ENCODE measurements at places on chromosomes 2 and 18.

DNA sequence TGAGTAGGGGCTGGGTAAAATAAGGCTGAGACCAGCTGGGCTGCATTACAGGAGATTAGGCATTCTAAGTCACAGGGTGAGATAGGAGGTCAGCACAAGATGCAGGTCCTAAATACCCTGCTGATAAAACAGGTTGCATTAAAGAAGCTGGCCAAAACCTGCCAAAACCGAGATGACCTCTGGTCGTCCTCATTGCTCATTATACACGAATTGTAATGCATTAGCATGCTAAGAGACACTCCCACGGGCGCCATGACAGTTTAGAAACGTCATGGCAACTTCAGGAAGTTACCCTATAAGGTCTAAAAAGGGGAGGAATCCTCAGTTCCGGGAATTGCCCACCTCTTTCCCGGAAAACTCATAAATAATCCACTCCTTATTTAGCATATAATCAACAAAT is 132.2 kb downstream of the ARL4C start:
- DNase-seq = no peak

- DNase-seq = no peak
Measured at GRCh38 chr2:195561116-195561921, 95.7 kb upstream of the SLC39A10 start.

DNA sequence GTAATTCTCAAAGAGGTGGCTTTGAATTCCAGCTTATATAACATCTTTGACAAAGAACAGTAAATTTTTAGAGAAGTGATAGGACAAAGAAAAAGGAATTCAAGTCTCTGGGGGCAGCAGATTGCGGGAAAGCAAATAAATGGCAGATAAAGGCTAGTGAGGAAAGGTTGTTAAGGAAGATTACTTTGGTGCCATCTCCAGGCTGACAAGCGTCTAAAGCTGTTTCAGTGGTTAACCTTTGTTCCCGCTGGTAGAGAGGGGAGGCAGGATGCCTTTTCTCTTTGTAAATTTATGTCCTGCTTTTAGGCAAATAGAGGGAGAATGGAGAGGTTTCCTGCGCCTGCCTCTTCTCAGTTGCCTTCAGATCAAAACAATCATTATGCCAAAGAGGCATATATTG is 431.2 kb upstream of the CHST9 start:
- no peak for DNase-seq

- no peak for DNase-seq
Measured at GRCh38 chr2:167069855-167070254, 181.6 kb downstream of the XIRP2 start.

DNA sequence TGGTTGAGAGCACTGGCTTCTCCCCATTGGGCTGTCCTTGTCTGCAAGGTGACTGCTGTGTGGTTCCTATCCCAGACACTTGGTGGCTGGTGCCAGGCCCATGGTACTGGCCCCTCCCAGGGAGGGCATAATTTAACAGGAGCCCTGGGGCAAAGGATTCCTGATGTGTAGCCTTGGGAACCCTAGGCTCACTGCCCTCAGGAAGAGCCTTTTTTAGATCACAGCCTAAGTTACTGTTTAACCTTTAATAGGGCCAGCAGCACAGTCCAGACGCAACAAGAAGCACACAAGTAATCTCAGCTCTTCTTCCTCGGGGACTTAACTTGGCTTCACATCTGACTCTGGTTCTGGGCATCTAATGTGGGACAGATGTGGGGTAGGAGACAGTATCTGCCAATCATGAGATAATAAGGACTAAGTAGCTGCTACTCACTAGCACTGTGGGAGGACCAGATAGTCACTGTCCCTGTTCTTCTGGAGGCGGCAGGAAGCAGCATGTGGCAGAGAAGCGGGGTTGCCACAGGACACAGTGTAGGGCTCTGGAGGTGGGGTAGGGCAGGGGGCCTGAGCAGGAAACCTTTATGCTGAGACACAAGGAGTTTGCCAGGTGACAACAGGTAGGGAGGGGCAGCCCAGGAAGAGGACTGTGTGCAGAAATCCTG is 136.3 kb downstream of the TMEM17 start:
- no peak for DNase-seq

GRCh38 chr18:5975111-5976002 is 80.0 kb upstream of the TMEM200C start:
- no peak for DNase-seq

GRCh38 chr2:37558623-37559022 is 112.8 kb downstream of the CDC42EP3 start:
- no peak for DNase-seq

GRCh38 chr2:175595139-175595538 is 406.9 kb downstream of the LNPK start:
- no peak for DNase-seq

DNA sequence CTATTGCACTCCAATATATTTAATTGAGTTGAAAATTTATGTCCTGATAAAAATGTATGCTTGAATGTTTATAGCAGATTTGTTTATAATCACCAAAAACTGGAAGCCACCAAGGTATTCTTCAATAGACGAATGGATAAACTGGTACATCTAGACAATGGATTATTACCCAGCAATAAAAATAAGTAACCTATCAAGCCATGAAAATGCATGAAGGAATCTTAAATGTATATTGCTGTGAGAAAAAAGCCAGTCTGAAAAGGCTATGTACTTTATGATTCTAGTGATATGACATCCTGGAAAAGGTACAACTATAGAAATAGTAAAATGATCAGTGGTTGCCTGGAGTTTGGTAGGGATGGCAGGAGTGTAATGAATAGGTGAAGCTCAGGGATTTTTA is 580.7 kb downstream of the DCC start:
- DNase-seq = no peak

GRCh38 chr2:132656266-132656975 is 13.6 kb downstream of the LYPD1 start:
- no peak for DNase-seq

DNA sequence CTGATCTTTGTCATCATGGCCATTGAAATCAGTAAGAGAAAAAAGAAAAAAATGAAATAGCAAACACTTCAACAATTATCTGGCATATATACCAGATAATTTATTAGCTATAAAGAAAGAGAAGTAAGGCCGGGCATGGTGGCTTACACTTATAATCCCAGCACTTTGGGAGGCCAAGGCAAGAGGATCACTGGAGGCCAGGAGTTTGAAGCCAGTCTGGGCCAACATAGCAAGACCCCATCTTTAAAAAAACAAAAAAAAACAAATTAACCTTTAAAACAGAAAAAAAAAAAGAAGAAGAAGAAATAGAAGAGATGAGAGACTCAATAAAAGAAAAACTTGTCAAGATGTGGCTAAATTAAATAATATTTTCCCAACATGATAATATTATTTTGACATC is 61.6 kb upstream of the TGIF1 start:
- DNase-seq = no peak

DNA sequence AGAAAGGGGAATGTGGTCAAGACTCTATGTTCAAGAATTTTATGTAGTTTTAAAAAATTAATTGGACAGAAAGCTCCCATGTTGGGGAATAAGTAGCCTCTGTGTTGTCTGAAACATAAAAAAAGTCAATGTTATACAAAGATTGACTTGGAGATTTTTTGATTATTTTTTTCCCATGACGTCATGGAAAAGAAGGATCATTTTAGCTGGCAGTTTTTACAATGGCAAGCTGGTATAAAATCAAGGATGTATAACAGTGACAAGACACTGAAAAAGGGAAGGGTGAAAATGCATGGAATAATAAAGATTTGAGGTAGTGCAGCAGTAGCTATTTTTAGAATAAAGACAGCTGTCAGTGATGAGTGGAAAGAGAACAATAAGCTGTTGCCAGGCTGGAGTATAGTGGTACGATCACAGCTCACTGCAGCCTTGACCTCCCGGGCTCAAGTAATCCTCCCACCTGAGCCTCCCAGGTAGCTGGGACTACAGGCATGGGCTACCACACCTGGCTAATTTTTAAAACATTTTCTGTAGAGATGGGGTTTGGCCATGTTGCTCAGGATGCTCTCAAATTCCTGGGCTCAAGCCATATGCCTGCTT is 9.2 kb downstream of the SLC39A10 start:
- no peak for DNase-seq

DNA sequence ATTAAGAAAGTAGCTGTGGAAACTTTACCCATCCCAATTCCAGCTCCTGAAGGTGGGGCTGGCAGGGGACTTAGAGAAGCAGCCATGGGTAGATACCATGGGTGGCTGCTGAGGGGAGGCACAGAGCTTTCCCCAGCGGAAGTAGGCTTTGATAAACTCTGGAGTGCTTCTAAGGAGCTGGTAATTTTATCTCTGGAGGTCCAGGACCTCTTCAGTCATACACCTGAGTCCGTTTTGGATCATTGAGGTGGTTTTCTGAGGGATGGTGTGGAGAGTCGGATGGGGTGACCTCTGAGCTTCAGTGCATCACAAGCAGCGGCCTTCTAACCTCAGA is 36.7 kb upstream of the BMP10 start:
- no peak for DNase-seq

GRCh38 chr18:3400567-3401296 is 49.2 kb upstream of the TGIF1 start:
- no peak for DNase-seq

- no peak for DNase-seq
Measured at GRCh38 chr2:19478409-19478808, 120.0 kb upstream of the OSR1 start.

- no peak for DNase-seq
Measured at GRCh38 chr2:37896319-37896718, 28.8 kb upstream of the RMDN2 start.

DNA sequence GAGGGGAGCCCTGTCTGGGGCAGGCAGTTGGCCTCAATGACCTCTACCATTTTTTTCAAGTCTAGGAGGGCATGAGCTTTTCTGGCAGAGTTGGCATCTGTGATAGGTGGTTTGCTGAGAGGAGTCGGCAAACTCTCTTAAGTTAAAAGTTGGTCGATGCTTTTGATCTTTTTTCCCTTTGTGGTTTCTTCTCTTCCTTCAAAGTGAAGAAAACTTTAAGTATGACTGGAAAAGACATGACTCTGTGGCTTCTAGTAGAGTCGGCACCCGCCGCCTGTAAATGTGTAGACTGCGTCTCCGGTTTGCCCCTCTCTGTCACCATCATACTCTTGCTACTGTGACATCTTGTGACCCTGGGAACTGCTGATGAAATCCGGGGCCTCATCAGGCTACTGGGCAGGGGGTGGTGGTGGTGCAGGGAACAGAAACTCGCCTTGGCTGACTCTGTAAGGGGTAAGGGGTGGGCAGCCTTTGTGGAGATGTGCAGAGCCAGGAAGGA is 21.1 kb downstream of the INPP5D start:
- no peak for DNase-seq

GRCh38 chr18:80074183-80074582 is 34.9 kb upstream of the ADNP2 start:
- DNase-seq = no peak

- peak; percentile 4 for DNase-seq
Measured at GRCh38 chr18:74493689-74494088, 2.5 kb upstream of the CNDP2 start.

DNA sequence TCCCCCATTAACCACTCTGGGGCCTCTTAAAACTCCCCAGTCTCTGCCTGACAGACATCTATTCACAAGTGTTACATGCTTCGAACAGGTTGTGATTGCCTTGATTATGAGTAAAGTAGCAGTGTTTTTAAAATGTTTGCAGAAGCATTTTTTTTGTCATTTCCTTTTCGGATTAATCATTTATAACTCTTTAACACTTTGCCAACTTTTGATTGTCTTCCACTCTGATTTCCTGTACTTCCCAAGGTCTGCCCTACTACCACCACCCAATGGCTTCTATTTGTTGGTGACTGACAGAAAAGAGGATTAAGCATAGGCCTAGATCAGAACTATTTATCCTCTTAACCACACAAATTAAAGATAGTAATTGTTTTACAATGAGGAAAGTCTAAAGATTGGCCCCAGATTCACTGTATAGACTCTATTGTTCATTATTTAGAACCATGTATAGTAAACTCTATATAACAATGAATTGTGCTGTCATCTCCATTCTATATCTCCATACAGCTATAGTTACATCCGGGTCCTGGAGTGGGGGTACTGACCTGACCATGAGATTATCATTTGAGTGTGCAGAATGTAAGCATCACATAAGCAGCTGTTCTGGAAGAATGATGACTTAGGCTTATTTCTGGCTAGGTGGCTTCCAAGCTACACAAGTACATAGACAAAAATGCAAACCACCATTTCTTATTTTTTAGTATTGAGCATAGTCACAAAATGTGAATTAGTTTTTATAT is 110.3 kb upstream of the RBMS1 start:
- no peak for DNase-seq

- no peak for DNase-seq
Measured at GRCh38 chr2:86371527-86371926, 34.1 kb upstream of the REEP1 start.

DNA sequence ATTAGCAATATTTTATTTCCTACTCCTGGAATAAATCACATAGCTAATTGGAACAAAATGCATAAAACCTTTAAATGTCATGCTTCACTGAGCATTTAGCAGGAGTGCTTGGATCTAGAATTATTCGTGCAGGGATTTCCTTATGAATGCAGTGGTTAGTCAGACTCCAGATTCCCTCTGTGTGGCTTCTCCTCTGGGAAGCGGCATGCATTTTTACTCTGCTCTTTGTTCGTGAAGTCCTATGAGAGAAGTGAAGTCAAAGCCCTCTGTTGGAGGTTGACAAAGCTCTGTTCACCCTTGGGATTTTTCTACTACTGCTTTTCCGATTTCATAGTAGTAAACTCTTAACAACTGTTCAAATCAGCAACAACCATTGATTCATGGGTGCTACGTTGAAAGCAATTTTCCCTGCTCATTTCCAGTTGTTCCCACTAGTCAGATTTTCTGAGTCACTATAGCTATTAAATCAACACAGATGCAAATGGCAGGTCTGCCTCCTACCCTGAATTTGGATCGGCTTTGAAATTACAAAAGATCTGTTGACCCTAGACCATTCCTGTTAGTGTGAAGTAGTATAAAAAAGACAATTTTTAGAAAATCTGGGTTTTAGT is 461.7 kb downstream of the STK39 start:
- DNase-seq = no peak

- DNase-seq = no peak
Measured at GRCh38 chr18:56257205-56257604, 381.2 kb downstream of the TXNL1 start.

All from NCI-H1436 treated with DMSO at 0.1 percent for 48 hours (cell line).